Naive thymus-derived CD4-positive, alpha-beta T cell (primary cell): ENCODE measurements at places on chromosomes 13 and 19.

GRCh38 chr13:33033986-33034385 is 17.8 kb downstream of the KL start:
- no peaks in the 10 kb centered on the region for H3K27me3 ChIP-seq
- H3K27ac ChIP-seq, result no peak overlapping the region
- peak overlapping the region; percentile 47 for H3K4me3 ChIP-seq
- no peaks in the 10 kb centered on the region for H3K36me3 ChIP-seq

DNA sequence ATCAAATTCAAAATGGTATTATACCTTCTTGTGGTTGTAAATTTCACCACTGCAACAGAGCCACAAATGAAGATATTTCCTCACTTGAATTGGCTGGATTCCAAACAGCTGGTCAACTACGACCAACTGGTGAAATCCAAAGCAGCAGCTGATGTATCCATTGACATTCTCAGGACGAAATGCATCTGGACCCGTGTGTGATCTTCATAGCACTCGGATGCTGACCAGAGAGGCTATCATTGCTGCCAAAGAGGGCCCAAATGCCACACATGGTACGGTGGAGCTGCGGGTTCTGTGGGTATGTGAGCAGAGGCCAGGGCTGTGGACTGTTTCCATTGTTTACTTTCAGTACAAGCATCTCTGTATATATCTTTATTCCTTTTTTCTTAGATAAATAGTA is 25.6 kb upstream of the PCCA start:
- no peaks in the 10 kb centered on the region for H3K27me3 ChIP-seq
- no peak for DNase-seq
- H3K27ac ChIP-seq, result no peak overlapping the region

GRCh38 chr19:51726049-51726448 is 2.3 kb upstream of the HAS1 start:
- no peaks in the 10 kb centered on the region for H3K27me3 ChIP-seq
- no peaks in the 10 kb centered on the region for H3K36me3 ChIP-seq
- H3K4me1 ChIP-seq, result no peaks in the 10 kb centered on the region

GRCh38 chr13:109999659-110000533 is 213.5 kb upstream of the IRS2 start:
- H3K4me1 ChIP-seq, result no peaks in the 10 kb centered on the region
- no peak overlapping the region for H3K4me3 ChIP-seq
- H3K27me3 ChIP-seq, result no peaks in the 10 kb centered on the region
- H3K27ac ChIP-seq, result no peak overlapping the region

GRCh38 chr13:75788481-75788981 is 152.4 kb downstream of the LMO7 start:
- no peaks in the 10 kb centered on the region for H3K36me3 ChIP-seq
- no peaks in the 10 kb centered on the region for H3K27me3 ChIP-seq
- no peaks in the 10 kb centered on the region for H3K4me1 ChIP-seq
- no peak for DNase-seq
- H3K4me3 ChIP-seq, result no peak overlapping the region

DNA sequence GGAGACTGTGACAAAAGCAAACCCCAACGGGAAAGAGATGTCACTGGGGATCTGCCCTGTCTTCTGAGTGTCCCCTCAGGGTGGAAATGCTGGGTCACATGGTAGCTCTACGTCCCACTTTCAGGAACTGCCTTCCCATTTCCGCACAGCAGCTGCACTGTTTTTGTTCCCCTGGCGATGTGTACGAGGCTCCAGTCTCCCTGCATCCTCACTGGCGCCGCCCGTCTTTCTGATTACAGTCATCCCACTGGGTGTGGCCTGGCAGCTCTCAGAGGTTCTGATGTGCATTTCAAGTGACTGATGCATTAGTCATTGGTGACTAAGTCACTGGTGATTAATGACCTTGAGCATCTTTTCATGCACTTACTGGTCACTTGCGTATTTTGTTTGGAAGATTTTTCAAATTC is 21.2 kb downstream of the PCID2 start:
- H3K36me3 ChIP-seq, result peaks cover 9% of the 10 kb centered on the region
- no peak overlapping the region for H3K4me3 ChIP-seq
- no peaks in the 10 kb centered on the region for H3K27me3 ChIP-seq

- H3K36me3 ChIP-seq, result no peaks in the 10 kb centered on the region
- DNase-seq, result no peak
- H3K4me3 ChIP-seq, result no peak overlapping the region
- no peak overlapping the region for H3K27ac ChIP-seq
- no peaks in the 10 kb centered on the region for H3K27me3 ChIP-seq
These were observed 17.4 kb downstream of the NMRK2 start for GRCh38 chr19:3949997-3950859.
